ENCODE measurements at places on chromosomes 4 and X.

DNA sequence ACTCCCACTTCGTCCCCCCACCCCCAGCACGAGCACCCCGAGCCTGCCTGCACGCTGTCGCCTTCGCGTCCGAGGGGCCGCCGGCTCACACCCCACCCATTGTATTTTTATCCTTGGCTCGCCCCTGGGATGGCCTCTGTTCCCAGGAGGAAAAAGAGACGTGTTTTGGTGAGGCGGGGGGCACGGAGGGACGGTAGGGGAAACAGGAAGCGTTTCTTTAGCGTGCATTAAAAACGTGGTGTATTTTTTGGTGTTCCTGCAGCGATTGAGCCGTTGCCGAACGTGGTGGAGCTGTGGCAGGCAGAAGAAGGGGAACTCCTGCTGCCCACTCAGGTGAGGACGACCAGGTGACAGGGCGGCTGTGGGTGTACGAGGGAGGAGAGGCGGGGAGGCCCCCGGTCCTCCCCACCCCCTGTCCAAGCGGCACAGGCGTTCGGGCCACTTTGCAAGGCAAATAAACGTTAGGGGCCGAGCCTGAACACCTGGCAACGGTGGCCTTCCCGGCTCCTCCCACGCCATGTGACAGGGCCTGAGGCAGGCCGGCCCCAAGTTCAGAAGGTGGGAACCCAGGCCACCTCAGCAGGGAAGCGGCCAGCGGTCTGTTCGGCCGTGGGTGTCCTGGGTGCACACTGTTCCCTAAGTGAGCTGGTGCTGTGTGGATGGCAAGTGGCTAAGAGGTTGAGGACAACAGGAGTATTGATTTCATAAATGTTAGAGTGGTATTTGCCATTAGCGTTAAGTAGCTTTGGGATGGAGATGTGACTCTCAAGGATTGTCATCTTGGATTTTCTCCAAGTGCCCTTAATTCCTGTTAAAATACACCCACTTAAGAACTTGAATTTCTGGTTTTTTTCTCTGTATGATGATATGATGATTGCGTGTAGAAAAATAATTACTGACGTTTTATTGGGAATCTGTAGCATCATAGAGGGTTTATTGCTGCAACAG lies 1.1 kb downstream of the TMEM131L start:
- peak; percentile 57 for DNase-seq

DNA sequence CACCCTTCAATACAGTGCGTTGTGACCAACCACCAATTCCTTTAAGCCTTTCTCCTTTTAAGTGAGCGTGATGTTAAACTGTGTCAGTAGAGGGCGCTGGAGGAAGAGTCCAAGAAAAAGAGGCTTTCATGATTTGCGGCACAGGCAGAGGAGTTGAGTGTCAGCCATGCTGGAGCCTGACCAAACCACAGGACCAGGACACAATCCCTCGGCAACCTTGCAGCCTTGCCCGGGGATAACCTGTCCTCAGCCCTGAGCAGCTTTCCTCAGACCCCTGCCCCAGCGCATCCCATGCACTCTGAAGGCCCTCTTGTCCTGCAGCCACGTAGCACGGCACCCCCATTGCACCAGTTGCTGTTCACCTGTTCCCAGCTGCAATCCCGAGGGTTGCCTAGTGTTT lies 53.5 kb upstream of the SMIM31 start:
- DNase-seq: no peak

DNA sequence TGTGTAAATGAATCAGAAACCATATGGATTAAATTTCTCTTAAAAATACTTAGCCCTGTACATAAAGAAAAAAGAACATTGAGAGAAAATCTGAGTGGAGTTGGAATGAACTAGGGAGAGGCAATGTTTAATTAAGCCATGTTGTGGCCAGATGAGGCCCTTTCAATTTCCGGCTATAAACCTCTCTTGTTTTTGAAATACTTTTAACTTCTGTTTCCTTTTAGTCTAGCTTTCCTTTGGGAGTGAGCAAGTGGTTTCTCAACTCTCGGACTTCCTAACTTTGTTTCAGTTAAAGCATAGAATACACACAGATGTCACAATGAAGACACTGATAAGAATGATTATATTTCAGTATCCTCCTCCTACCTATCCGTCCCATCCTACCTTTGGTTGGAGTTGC lies 197.2 kb downstream of the ARHGAP24 start:
- no peak for DNase-seq

DNA sequence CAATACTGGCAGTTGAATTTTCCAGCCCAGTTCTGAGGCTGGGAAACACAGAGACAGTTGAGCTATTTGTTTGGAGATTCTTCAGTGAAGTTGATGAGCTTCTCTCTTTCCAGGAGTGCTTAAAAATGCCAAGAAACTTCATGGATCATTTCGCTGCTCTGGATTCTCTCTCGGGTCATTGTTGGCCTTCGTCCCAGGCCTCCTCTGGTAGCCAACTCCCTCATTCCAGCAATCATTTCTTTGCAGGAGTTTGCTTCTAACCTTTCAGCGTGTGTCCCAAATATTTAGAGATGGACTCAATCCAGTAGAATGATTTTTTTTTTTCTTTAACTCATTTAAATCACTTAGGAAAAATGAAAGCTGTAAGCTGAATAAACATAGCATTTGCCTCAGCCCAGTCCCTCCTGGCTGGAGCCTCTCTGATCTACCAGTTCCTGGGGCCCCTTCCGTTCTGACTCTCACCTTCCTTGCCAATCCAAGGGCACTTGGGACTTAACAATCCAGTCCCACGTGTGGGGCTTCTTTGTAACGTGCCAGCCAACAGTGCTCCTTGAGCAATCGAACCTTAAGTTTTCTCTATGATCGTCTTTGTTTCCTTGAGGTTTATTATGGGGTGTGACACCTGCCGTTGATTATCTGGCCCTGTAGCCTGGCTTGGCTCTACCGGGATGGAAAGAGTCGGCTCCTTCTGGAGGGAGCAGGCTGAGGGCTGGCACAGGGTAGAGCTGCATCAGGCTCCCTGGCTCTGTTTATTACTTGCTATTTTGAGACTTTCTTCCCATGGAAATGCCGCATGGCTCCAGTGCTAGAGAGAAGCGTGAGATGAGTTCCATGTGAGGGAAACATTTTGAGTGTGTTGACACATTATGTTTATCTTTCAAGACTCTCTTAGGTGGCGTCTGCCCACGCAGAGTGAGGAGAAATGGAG lies 80.4 kb upstream of the GPC4 start:
- no peak for DNase-seq

- DNase-seq: no peak
Observed at GRCh38 chrX:68681443-68681941, 34.0 kb downstream of the STARD8 start.

DNA sequence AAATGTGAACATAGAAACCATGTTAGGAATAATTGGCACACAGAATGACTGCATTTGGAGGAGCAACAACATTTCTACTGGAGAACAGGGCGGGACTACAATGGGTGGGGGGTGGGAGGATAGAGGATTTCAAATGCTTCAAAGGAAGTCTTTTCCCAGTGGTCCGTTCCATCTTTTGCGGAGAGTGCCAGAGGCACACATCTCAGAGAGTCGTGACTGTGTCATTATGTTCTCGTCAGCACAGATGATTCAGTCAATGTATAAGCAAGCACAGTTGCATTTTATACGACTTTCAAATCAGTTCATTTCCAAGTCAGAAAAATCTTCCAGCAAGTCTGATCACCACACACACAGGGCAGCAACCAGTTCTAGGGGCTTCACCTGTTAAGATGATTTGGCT lies 22.7 kb upstream of the GPR50 start:
- DNase-seq: no peak

DNA sequence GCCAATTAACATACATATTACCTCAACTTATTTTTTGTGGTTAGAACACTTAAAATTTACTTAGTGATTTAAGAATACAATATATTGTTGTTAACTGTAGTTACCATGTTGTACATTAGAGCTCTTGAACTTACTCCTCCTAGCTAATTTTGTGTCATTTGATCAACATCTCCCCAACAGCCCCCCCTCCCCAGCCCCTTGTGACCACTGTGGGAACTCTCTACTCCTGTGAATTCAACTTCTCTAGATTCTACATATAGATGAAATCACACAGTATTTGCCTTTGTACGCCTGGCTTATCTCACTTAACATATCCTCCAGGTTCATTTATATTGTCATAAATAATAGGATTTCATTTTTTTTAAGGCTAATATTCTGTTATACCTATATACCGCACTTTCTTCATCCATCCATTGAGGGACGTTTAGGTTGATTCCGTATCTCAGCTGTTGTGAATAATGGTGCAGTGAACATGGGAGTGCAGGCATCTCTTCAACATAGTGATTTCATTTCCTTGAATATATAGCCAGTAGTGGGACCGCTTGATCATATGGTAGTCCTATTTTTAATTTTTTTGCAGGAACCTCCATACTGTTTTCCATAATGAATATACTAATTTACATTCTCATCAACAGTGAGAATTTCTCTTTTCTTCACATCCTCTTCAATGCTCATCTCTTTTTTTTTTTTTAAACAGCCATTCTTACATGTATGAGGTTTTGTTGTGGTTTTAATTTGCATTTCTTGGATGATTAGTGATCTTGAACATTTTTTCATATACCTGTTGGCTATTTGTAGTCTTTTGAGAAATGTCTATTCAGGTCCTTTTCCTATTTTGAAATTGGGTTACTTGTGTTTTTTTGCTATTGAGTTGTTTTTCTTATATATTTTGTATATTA lies 66.8 kb downstream of the RAPGEF2 start:
- no peak for DNase-seq

DNA sequence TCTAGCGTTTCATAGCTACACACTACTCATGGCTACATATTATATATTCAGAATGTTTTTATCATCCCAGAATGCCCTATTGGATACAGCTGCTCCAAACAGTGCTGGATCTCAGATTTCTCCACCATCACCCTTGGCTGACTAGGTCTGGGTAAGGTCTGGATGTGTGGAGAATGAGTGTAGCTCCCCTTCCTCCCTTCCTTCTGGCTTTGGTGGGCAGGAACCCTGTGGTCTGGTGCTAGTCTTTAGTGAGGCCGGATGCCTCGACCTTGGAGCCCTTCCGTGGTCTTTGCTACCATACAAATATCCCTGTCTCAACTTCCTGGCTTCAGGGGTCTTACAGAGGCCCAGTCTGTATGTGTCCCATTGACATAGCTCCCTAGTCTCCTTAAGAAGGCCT lies 52.1 kb upstream of the KDR start:
- DNase-seq: no peak

GRCh38 chr4:104206784-104207183 lies 287.9 kb downstream of the CXXC4 start:
- DNase-seq: no peak

DNA sequence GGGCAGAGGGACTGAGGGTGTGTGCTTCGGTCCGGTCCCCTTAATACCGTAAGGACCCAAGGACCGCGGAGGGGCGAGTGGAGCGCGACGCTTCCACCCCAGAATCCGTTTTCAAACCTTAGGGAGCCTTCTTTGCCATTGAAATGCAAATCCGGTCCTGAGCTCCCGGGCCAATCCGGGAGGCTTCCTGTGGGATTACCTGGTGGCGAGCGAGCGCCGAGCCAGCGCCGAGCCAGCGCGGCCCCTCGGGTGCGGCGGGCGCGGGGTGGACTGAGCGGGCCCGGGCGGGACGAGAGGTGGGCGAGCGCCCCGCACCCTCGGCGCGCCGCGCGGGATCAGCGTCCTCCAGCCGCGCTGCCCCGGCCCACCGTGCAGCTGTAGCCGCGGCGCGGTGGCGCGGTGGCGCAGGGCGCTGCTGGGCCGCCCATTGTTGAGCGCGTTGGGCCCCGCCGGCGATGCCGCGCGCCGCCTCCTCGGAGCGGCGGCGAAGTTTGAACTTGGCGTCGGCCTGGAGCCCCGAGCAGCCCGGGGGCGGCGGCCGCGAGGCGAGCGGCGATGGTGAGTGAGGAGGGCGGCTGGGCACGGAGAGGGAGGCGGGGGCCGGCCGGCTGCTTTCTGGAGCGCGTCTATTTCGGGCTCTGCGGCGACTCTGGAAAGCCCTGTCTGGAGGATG lies 208.7 kb downstream of the SOWAHB start:
- peak; percentile 23 for DNase-seq

GRCh38 chr4:114509340-114509739 lies 89.3 kb upstream of the UGT8 start:
- DNase-seq: no peak

GRCh38 chr4:26410385-26411293 lies 79.6 kb downstream of the CCKAR start:
- DNase-seq: peak; percentile 26

DNA sequence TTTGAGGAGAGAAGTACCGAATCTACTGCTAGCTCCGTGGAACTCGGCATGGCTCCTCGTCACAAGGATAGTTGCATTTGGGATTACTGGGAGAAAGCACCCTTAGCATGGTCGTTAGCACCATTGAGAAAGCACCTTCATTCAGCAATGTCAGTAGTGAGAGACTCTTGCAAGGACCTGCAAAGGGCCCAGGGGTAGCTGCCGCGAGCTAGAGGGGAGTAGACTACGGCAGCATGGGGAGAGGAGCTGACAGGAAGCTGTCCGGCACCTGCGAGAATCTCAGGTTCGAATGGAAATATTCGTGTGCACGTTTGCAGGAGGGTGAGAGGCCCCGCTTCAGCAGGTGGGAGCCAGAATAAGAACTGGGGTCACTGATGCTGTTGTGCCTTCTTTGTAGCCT lies 20.2 kb downstream of the TLR10 start:
- no peak for DNase-seq

- DNase-seq: no peak
Observed at GRCh38 chrX:44101281-44101680, 128.1 kb upstream of the NDP start.

DNA sequence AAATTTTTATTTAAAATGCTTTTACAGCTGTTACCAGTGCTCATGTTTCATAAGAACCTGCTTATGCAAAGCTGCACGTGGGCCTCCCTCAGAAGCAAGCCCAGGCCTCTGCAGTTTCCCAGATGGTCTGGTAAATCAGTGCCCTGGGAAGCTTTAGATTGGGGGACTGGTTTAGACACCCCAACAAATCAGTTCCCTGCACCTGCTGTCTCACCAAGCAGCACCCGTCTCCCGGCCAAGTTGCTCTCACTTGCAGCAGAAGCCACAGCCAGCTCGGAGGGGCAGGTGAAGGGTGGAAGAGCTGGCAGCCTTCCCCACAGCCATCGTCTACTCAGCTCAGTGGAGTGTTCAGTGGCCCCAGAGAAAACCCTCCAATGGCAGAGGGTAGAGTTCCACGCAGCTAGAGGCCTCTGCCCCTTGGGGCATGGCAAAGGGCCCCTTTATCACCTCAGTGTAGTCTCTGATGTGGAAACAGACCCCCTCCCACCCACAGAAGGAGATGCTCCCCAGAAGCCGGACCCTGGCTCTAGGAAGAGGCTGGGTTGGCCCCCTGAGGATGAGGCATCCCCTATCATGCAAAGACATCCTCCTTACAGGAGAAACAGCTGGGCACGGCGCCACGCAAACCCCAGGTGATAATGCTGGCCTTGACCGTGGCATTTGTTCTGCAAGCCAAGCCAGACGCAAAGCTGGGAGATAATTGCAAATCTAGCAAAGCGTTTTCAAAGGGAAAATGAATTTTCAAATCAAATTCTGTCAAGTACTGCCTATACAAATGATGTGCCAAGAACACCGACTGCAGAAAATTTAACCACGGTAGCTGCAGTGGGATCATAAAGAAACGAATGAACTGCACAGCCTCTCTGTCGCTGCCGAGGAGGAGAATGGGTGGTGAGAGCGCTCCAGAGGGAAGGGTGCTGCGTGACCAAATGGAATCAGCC lies 51.9 kb downstream of the ZFYVE28 start:
- no peak for DNase-seq

- no peak for DNase-seq
Observed at GRCh38 chr4:156975686-156976085, 4.1 kb upstream of the PDGFC start.

Measured in NCI-H187 treated with DMSO at 0.1 percent for 48 hours (cell line).